ENCODE measurements at places on chromosomes 3 and 15. TPM values are rescaled to one million over a fixed set of nuclear protein-coding genes. Genes with fewer than 3 reads are reported as not detected.

Gene GOLGA8Q
- 1.1 TPM for total RNA-seq

Gene SEMA4B
- total RNA-seq = 14.5 TPM

- no peak for DNase-seq
These were observed 99.9 kb downstream of the LINGO1 start for GRCh38 chr15:77532846-77533245.

Gene EXD1
- not detected for total RNA-seq

DNA sequence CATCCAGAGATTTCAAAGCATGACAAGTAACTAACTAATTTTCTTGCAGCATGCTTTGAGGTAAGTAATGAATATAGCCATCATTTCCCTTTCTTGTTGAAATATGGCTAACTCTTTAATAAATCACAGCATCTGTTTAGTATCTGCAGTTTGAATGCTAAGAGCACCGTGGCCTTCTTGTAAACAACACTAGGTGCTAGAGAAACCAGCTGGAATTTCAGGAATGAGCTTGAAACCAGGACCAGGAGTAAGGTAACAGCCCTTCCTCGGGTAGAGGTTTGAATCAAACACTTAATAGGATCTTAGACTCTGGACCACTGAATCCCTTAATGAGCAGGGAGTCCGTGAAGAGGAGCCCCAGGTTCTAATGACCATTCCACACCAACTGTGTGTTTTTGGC, 13.6 kb downstream of the CALML4 start:
- DNase-seq = no peak

Gene ACTC1
- total RNA-seq = not detected

Gene FAM227B
- total RNA-seq = 4.3 TPM

- DNase-seq = no peak
These were observed 77.7 kb upstream of the ROBO1 start for GRCh38 chr3:79845546-79845945.

Gene AVEN
- 17.2 TPM for total RNA-seq

DNA sequence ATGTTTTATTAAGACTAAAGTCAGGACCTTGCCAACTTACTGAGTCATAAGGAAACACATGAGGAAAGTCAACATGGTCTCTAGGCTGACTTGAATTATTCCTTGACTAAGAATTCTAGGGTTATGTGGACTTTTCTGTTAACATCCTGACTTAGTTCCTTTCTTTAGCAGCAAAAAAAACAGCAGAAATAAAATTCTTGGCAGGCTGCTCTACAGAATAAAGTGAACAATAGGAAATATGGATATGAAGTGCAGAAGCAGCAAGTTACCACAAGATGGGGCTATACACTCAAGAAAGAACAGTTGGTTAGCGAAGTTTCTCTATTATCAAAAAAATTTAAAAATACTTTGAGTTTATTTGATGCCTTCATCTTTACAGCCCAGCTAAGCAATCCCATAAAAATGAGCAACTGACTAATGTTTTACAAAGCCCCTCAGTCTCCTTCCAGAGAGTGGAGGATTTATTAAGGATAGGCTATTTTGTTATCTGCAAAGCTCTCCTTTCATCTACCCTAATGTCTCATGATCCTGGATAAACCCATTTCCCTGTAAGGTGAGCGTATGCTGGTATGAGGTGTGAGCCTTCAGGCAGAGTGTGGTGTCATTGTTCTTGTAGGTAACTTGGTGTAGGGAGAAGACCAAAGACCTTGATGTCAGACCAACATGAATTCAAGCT, 23.1 kb upstream of the MCCC1 start:
- peak; percentile 86 for DNase-seq

GRCh38 chr15:51756482-51756881, 5.1 kb downstream of the TMOD2 start:
- no peak for DNase-seq

- DNase-seq = peak; percentile 73
These were observed 79.3 kb downstream of the SLC7A14 start for GRCh38 chr3:170506556-170506955.

Gene GOLGA8S
- total RNA-seq = under 0.01 TPM

DNA sequence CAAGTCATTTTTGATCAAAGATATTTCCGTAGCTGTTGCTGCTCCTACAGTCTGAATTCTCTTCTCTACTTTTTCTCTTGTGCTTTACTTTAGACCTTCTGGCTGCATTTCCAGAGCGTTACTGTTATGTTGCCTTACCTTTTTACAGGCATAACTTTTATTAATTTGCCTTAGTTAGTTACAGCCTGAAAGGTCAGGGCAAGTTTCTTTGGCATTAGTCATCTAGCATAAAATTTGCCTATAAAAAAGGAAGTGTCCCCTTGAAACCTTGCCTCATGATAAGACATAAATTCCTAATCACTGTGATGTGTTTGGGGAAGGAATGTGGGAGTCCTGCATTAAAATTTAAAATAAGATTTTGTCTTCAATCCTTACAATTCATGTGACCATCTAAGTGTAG, 618.5 kb downstream of the NR2F2 start:
- DNase-seq = no peak

DNA sequence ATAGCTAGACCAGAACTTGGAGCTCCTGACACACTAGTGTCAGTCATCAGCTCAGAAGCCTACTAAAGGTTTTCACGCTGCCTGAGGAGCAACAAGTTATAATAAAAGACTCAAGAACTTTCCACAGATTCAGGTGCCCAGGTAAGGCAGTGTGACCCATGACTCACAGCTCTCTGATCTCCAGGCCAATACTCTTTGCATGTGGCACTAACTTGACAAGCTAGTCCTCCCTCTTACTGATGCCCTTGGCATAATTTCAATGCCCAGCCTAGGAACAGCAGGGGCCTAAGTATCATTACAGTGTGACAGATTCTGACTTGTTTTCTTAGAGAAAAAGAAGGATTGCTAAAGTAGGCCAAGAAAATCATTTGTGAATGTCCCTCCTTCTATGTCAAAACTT, 38.4 kb downstream of the MEIS2 start:
- DNase-seq = no peak

DNA sequence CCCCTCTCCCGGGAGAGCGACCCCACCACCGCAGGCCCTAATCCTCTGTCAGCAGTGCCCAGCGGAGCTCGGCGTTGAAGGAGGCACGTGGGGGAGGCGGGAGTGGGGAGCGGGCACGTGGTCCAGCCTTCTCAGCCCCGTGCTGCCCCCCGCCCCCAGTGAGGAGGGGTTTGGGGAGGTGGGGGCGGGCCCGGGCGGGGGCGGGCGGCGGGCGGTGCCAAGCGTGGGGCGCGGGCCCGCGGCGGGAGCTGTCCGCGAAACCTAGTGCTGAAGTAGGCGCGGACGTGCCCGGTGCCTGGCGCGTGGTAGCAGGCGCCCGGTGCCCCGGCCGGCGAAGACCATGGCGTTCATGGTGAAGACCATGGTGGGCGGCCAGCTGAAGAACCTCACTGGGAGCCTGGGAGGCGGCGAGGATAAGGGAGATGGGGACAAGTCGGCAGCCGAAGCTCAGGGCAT, at the start of gene CPLX3:
Gene CPLX3, plus strand, starts transcription at position 264 of the 456 bp plus-strand sequence. Its CDS starts 77 bp downstream, at position 341.
- DNase-seq = no peak

Gene RPUSD3
- 25.8 TPM for total RNA-seq

DNA sequence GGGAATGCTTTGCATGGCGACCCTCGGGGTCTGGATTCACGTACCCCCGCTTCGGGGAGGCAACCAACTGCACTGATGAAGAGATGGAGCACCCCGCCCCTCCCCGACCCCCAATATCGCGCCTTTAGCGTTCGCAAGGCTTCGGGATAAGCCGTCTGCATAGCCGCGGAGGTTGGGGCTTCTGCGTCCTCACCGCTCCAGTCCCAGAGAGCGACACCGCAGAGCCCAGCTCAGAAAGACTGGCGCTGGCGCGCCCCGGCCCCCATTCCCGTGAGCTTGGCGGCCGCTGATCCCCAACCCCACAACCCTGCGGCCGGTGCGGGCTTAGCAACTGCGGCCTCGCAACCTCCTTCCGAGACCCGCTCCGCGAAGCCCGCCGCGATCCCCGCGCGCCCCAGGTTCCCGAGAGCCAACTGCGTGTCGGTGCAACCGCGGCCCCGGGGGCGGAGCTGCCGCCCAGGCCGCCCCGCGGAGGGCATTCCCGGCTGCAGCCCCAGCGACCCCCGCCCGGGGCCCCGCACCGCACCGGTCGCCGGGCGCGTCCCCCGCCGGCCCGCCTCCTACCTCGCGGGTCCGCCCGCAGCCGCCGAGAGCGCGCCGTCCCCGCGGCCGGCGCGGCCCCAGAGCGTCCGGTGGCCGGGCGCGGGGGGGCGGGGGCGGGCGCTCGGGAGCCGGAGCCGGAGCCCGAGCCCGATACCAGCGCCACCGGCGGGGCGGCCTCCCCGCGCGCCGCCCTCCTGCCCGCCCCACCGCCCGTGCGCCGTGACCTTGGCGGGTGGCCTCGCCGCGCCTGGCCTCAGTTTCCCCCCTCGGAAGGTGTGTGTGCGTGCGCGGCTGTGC, 79.5 kb downstream of the IQSEC1 start:
- no peak for DNase-seq

DNA sequence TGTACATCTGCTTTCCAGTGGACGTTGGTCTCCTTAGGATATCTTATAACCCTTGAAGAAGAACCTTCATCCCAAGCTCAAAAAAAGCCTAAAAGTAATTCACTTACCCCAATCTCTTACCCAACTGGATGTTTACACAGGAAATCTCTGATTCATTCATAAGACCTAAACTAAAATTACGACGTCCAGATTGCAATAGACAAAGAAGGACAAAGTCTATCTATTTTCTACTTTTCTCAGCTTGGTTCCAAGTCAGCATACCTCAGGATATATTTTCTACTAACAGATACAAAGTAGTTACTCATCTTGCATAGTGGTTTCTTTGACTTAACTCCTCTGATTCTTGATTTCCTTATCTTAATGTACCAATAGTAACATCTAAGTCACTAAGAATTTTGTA, 669.9 kb downstream of the OTOL1 start:
- no peak for DNase-seq

Gene IL5RA
- total RNA-seq = not detected

Gene CSTA
- total RNA-seq = 15.2 TPM

DNA sequence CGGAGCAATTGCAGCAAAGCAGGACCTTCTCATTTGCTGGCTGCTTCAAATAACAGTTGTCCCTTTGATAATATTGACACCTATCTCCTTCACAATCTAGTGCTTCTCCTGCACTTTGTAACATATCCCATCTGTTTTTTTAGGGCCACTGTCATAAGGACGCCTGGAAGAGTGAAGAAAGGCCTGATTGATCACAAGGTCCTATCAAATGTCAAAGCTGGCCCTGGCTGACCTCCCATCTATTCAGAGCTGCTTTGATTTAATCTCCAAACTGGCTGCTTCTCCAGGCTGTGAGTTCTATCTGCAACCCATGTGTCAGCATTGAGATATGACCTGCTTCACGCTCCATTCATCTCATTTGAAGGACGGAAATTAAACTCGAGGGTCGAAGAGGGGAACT, 601.2 kb upstream of the KCNMB2 start:
- no peak for DNase-seq

DNA sequence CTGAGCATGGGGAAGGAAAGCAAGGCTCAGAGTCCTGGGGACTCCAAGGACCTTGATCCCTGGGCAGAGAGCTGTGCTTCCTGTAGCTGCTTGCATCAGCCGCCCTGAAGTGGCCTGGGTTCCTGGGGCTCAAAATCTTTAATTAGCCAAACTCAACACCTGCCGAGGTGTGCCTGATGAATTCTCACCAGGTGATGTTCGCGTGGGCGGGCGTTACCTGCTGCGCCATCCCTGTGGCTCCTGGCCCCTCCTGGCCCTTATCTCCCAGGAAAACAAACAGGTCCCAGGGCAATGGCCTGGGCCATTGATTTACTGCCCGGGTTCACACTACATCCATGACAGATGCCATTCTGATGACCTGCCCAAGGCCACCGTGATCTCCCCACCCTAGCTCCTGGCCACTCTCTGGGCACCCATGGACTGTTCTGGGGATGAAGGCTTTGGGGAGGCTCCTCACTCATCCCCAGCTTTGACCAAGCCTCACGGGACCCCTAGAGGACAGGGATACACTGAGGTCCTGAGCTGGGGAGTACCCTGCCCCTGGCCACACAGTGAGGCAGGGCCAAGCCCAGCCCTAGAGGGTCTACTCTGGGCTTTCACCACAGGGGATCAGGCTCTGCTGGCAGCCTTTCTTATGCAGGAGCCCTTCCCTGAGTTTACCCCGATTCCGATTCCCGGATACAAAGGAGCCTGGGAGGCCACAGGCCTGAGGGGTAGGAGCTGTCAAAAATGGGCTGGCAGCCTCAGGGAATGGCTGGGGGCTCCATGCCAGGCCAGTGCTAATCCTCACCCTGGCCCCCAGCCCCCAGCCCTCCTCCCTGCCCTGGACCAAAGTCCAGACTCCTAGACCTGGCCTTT, 5.7 kb downstream of the SLC38A3 start:
- DNase-seq = no peak

Gene B3GALNT1
- 28.5 TPM for total RNA-seq

DNA sequence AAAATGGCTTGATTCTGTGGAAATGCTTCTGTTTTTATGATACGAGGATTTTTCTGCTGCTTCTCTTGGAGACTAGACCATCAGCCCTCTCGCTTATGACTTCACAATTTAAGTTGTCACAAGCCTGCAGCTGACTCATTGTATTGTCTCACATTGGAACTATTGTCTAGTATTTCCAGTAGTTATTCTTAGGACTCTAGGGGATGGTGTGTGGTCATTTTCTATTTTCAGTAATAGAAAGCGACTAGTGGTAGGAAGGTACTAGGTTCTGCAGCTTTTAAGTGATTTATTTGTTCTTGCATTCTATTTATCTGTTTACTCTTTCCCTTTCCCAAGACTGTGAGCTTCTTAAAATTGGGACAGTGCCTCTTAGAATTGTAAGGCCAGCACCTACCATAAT, 66.3 kb upstream of the CRTC3 start:
- peak; percentile 90 for DNase-seq

DNA sequence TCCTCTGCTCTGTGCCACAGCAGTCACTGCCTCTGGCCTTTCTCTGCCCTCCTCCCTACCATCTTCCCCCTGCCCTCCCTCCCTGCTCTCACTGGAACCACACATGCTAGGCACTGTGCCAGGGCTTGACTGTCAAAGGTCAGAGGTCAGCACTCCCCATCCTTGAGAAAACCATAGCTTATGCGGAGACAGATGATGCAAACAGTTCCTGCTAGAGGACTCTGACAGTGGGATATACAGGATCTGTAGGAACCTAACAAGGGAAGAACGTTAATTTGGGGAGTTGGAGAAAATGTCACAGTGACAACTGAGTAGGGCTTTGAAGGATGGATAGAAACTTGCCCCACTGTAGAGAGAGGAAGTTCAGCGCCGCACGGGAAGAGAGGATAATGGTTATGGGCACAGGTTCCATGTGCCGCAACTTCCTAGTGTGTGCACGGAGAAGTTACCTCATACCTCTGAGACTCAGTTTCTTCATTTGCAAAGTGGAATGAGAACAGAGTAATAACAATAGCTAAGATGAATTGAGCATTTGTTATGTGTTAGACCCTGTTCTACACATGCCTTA, 29.3 kb upstream of the XYLB start:
- DNase-seq = no peak

- no peak for DNase-seq
These were observed 77.4 kb upstream of the ANKRD34C start for GRCh38 chr15:79204886-79205675.

Gene CISH
- 1.4 TPM for total RNA-seq

- peak; percentile 41 for DNase-seq
These were observed 127.8 kb downstream of the CMSS1 start for GRCh38 chr3:99945328-99945995.

Gene TIGIT
- 0.18 TPM for total RNA-seq

Gene ISL2
- not detected for total RNA-seq

GRCh38 chr3:134216851-134217250, 33.8 kb downstream of the RYK start:
- DNase-seq = no peak

Gene SERPINI2
- total RNA-seq = not detected

Gene SLC22A14
- not detected for total RNA-seq
